ENCODE measurements at places on chromosomes 12 and 14.
A peak's percentile ranks its signal among the peaks of the same experiment; 100 is the strongest.

DNA sequence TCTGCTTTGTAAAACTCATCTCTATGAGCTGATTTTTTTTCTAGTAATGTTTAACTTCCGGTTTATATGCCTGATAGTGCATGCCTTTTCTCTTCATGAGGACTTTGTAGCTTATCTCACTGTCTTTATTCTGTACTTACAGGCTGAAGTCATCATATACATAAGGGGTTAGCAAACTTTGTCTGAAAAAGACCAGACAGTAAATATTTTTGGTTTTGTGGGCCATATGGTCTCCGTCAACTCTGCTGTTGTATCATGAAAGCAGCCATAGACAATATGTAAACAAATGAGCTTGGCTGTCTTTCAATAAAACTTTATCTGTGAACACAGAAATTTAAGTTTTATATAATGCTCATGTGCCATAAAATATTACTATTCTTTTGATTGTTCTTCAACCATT, 172.1 kb downstream of the GXYLT1 start:
- DNase-seq: no peak

GRCh38 chr14:74579447-74580274, 32.4 kb downstream of the LTBP2 start:
- DNase-seq: peak; percentile 88

GRCh38 chr12:55838361-55838760, 4.4 kb downstream of the MMP19 start:
- no peak for DNase-seq

DNA sequence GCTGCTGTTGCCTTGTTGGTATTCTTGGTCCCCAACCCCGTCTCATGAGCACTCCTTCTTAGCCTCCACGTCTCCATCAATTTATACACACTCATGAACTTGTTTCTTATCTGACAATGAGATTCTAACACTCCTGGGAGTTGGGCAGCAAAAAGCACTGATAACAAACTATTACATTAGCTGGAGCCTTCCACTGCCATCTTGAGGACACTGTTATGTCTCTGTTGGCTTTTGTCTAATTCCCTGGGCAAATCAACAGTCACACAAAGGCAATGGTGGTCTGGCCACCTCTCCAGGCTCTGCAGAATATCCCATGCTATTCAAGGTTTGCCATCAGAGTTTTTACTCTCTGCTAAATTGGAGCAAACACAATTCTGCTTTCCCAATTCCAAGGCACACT, 117.8 kb upstream of the COCH start:
- no peak for DNase-seq

GRCh38 chr12:3492793-3493042, 1.7 kb downstream of the PRMT8 start:
- DNase-seq: no peak

GRCh38 chr14:84807673-84808072, 722.3 kb upstream of the FLRT2 start:
- DNase-seq: no peak

DNA sequence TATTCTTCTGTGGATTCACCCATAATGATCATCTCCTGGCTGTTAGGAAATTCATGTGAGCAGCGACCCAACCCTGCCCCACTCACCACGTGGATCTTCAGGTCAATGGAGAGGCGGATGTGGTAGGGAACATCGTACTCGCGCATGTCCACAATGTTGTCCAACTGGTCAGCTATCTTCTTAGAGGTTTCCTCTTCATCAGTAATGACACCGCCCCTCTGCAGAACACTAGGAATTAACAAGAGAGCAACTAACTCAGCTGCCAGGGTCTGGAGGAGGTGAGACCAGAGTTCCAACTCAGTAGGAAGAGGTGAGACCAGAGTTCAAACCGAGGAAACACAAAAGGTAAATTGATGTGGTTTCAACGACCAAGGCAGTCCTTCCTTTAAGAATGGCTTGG, 9.7 kb downstream of the POLE start:
- DNase-seq: no peak

Measured in activated naive CD4-positive, alpha-beta T cell treated with anti-CD3 and anti-CD28 coated beads for 36 hours (primary cell).